Inflammatory macrophage treated with lipopolysaccharide for 1 hour (primary cell): ENCODE measurements at places on chromosomes 2 and 18.

DNA sequence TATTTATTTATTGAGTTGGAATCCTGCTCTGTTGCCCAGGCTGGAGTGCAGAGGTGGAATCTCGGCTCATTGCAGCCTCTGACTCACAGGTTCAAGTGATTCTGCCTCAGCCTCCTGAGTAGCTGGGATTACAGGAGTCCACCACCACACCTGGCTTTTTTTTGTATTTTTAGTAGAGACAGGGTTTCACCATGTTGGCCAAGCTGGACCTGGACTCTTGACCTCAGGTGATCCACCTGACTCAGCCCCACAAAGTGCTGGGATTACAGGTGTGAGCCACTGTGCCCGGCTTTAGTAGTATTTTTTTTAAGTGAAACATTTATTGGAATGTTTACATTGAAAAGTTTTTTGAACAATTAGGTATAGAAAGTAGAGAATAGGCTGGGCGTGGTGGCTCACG is 23.9 kb downstream of the SLC20A1 start:
- DNase-seq, result no peak

DNA sequence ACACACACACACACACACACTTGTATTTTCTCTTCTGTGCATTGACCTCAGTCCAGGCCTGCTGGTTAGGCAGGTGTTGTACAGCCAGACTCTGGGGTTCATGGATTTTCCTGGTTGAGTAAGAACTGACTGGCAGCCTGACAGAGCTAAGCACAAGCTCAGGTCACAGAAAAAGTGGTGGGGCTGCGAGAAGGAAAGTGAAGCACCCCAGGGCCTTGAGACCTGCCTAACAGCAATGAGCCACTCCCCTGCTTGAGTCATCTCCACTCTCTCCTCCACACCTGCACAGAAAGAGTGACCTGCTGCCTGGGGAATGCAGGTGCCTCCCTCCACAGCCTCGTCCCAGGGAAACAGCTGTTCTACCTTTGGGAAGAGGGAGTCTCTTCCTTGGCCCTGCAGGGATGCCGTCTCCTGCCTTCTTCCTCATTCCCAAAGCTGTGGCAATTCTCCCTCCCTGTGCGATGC is 91.4 kb upstream of the LGALSL start:
- DNase-seq, result no peak

DNA sequence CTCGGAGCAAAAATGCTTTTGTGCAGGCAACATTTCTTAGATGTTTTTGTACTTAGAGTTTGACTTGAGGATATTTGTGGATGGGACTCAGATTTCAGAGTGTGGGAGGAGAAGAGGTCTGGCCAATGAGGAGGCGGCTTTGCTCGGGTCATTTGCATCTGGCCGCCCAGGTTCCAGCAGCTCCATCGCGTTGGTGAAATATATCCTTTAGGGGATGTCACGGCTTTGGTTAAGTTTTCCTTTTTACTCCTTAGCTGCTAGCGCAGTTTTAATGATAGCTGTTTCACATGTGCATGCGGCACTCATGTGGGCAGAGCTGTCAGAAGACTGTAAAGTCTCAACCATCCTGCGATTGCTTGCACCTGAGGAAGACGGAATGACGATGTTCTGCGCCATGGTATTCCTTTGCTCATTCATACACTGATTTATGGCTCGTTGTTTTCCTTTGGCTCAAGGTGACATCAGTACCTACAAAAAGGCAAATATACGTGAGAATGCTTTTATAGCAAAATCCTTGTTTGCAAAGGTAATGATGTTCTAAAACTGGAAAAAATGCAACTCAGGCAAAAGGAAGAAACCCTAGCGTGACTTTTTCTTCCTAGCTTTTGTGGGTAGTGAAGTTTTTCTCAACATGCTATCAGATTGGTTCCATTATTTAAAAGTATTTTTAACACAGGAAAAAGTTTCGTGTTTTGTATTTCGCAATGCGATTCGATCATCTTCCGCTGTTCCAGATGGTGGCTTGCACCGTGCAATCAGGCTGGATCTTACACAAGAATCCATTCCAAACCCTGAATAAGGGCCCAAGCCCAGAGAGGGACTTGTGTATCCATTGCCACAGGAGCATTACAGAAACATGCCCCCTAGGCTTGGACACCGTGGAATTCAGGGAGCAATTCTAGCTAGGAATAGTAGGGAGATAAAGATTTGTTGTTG is 70.5 kb upstream of the ZNF516 start:
- DNase-seq, result peak; percentile 92

DNA sequence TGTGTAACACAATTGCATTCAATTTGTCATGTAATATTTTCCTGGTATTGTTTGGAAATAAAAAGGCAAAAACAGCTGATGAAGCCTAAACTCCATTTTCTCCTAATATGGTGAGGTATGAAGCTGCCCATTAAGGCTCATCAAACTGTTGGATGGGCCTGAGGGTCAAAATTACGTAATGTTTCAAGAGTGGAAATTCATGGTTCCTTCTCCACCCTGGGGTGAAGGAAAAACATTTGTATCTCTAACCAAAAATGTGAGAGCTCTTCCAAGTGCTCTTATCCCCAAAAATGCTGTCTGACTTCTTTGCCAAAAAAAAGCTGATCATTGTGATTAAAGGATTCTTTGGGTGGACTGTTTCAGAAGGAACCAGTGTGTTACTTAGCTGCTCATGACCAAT is 91.8 kb downstream of the ARHGAP28 start:
- DNase-seq, result no peak
